Activated T-helper 9 cell treated with anti-CD3 and anti-CD28 coated beads, Interleukin-2, amount 50 U/mL, for 16 hours (primary cell): ENCODE measurements at places on chromosomes 2 and 18.

DNA sequence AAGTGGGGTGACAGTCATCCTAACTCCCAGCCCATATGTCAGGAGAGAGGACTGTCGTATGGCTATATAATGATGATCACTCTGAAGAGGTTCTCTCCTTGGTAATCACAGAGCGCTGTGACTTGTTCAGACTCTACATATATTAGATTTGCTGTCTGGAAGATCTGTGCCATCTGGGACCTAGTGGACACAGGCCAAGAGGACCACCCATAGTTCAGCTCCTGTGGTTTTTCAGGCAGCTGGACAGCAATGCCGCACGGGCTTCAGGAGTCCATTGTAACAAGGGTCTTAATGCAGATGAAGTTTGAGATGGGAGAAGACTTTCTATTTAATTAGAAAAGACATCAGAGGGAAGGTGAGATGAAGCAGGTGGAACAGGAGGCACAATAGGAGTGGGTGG lies 40.1 kb upstream of the EPHA4 start:
- no peak for DNase-seq

DNA sequence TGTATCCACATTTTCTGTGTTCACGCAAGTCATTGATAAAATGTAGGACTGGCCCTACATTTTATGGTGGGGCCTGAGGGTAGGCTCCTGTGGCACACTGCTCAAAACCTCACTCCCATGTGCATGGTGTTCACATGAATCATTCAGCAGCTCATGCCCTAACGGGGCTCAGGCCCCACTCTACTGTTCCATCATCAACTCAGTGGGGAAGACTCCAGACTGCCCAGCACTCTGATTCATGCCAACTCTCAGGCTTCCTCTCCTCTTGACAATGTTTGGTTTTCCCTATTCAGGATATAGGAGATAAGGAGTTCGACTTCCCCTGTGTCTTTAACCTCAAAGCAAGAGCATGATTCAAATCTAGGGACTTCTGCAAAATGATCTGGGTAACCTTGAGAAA lies 92.0 kb upstream of the BOD1L2 start:
- no peak for DNase-seq

- DNase-seq: no peak
Observed at GRCh38 chr18:73752546-73752945, 395.1 kb downstream of the FBXO15 start.

- DNase-seq: no peak
Observed at GRCh38 chr18:8162802-8163201, 446.4 kb upstream of the RAB12 start.

DNA sequence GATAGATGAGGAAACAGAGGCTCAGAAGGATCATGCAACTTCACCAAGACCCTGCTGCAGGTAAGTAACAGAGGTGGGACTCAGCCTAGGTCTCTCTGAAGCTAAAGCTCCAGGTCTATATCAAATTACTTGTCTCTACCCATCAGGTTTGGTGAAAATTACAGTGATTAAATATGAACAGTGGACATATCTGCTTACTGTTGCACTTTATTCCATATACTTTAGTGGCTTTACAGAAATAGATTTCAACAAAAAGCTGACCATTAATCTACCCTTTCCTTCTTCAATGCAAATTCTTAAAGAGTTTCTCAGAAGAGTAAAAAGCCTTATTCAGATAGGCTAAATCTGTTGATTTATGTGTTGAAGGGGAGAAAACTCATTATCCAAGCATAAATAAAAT lies 42.8 kb upstream of the STK17B start:
- no peak for DNase-seq

- DNase-seq: no peak
Observed at GRCh38 chr2:8215159-8215863, 466.5 kb upstream of the ID2 start.

DNA sequence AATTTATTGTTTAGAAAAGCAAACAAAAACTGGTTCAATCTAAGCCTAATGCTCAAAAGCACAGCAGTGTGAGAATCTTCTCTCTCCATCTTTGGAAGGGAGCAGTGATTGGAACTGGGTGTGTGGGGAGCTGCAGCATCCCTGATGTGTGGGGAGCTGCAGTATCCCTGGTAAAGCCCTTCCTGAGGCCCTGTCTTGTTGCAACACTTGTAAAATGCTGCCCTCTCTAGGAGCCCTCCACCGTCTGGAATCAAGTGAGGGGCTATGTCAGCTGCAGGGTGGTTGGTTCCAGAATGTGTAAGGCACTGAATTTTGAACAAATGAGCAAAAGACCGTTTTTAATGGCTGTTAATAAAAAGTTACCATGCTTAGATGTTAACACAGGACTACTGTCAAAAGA lies 147.7 kb upstream of the RAB12 start:
- DNase-seq: no peak

DNA sequence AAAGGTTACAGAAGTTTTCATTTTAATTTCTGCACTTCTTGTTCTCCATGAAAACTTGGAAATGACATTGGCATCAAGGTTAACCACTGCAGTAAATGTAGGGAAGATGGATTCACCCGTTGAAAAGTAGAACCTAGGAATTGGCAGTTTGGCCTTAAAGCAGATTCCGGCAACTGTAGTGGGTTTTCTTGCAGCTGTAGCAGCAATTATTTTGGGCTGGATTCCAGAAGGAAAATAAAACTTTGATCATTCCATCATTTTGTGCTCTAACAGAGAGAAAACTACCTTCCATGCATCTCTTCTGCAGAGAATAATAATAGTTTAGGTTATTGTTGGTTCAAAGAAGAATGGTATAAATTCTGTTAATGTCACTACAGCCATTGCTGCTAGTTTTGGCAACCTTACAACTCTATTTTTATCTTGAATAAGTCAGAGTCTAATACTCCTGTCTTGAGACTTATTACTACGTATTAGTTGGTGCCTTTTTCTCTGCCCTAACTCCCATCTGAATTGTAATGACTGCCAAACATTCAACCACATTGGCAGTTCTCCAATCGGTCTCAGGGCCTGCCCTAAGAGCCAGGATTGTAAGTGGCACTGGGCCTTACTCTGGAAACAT lies 178.1 kb upstream of the PIEZO2 start:
- DNase-seq: no peak

DNA sequence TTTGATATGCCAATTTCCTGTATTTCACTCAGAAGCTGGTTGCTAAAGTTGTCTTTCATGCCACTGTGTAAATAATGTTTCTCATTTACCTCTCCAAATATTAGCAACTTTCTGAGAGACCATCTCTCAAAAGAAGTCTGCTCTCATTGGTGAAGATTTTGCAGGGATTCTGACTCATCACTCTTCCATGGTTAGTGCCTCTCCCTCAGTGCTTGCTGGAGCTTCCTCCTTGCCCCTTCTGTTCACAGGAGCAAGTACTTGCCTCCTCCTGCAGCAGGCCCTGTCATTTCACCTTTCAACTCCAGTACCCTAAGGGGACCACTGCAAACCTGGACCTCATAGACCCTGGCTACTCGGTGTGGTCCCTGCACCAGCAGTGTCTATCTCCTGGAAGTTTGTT lies 168.8 kb downstream of the ZNF385B start:
- no peak for DNase-seq

- DNase-seq: no peak
Observed at GRCh38 chr2:222448748-222449181, 24.4 kb downstream of the SGPP2 start.

GRCh38 chr2:134240061-134240460 lies 13.8 kb upstream of the MGAT5 start:
- DNase-seq: no peak

DNA sequence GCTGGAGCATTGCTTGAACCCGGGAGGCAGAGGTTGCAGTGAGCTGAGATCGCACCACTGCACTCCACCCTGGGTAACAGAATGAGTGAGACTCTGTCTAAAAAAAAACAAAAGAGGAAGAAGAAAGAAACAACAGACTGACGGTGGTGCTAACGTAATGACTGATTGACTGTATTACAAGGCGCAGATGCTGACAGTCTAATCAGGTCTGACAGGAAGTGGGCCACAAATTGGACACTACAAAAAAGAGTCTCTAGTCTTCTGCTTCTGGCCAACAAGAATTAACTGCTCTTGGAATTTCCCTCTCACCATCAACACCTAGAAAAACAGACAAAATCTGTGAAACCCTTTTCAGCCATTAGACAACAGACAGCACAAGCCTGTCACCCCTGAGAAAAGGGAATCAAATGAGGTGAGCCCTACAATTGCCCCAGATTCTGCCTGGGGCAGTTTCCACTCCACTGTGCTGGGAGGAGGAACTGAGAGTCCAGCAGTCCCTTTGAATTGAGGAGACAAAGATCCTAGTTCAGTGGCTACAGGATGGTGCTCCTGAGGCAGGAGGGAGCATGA lies 43.3 kb downstream of the SNED1 start:
- no peak for DNase-seq

- no peak for DNase-seq
Observed at GRCh38 chr2:218194880-218195279, 22.1 kb upstream of the ARPC2 start.

- no peak for DNase-seq
Observed at GRCh38 chr2:141911485-141912066, 219.2 kb downstream of the LRP1B start.

DNA sequence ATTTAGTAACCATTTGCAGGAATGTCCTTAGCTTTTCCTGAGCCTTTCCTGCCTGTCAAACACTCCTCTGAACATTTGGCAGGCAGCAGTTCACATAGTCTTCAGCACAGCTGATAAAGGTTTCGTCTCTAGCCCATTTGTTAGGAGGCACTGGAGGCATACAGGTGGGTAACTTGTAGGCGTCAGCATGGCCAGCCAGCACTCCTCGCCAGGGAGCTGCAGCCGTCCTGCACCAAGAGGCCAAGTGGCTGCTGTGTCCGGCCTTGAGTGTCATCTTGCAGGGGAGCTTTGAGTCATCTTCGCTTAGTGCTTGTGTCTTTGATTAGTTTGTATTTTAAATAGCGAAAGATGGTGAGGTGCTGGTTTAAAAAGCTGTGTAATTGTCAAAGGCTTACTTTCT lies 120.3 kb upstream of the NFATC1 start:
- DNase-seq: no peak

GRCh38 chr18:53152476-53152875 lies 812.5 kb downstream of the DCC start:
- DNase-seq: no peak
